ENCODE measurements at places on chromosomes 2 and 18.
A peak's percentile ranks its signal among the peaks of the same experiment; 100 is the strongest.

DNA sequence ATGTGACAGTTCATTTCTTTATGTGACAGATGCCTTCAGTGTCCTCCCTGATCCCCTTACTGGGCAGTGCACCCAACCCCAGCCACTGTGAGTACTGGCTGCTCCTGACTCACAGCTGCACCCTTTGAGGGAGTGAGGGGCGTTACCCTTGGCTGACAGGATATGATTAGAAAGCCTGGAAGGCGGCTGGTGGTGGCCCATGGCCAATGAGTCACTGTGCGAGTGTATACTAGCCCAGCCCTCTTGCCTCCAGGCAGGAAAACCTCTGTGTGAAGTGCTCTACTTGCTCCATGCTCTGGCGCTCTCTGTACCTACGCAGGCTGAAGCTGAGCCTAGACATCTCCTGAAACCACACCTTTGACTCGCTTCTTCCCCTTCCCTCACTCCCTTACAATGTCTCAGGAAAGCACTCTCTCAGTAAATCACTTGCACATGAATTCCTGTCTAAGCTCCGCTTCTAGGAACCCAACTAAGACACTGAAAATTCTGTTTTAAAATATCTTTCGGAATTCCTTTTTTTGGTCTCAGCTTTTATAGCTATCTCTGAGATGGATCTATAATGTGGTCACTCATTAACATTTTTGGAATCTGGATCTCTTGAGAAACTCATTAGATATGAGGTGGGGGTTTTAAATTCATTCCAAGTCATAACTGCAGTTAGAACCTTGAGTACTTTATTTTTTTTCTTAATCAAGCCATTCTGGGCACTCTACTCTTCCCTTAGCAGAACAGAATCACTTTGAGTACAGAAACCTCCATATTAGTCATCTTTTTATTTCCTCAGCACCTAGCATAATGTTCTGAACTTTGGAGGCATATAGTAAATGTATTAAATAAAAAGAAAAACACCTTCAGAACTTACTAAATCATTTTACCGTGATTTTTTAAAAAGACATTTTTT, 25.3 kb upstream of the STAM2 start:
- DNase-seq = peak; percentile 96

GRCh38 chr2:240932001-240932723, 26.0 kb downstream of the CROCC2 start:
- no peak for DNase-seq

- no peak for DNase-seq
Measured at GRCh38 chr2:38631976-38632375, 29.2 kb upstream of the HNRNPLL start.

DNA sequence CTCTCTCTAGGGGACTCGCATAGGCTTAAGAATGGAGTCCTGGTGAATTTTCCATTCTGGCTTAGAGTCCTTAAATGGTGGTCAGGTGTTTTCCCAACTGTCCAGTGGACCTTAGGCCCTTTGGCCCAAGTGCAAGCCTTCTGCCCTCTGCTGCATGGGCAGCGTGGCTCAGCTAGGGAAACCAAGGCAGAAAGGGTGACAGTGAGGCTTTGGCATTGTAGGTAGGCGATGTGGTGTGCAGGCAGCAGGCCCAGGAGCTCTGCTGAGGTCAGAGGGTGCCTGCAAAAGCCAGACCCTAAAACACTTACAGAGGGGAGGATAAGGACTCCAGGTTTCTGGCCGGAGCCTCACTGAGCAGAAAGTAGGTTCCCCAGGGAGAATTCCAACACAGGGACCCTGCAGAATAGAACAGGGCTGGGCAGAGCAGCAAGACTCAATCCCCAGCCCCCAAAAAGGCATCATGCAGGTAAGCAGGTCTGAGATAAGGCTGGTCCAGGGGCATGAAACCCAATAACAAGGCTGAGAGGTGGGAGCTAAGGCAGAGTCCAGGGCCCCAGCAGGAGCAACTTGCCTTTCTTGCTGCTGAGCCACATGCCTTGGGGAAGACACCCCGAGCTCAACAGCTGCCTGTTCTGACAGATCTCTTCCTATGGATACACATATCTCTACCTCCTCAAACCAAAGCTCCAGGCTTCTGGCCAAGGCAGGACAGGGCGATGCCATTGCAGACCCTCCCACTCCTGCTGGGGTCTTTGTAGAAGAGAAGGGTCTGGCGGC, 199.7 kb downstream of the TNS1 start:
- DNase-seq = no peak

DNA sequence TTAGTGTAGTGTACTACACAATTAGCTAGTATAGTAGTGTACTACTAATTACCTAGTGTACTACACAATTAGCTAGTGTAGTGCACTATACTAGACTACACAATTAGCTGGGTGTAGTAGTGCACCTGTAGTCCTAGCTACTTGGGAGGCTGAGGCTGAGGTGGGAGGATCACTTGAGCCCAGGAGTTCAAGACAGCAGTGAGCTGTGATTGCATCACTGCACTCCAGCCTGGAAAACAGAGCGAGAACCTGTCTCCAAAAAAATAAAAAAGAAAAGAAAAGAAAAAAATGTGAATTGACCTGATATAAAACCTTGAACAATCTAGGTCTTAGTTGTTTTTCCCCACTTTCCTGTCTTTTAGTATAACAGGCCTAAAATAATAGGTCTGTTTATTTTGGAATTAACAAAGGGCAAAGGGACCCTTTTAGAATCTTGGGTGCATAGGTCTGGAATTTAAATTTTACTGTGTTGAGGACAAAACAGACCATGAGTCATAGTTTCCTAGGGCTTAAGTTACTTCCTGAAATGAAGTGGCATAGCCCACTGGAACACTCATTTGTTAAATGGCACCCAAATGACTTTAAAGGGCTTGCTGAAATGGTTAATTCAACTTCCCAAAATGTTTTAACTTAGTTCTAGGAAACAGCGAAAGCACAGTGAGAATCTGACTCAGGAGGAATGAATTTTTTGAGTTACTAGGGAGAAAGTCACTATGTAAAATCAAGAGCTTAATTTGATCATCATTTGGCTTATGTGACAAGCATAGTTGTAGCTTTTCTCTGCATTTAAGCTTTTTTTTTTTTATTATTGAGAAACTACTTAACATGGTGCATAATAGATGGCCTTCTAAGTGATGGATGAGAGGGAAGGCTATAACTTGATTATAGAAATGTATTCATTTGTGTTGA, 50.7 kb upstream of the ARL5A start:
- peak; percentile 53 for DNase-seq

GRCh38 chr2:101442667-101443061, 32.2 kb downstream of the RFX8 start:
- DNase-seq = no peak

GRCh38 chr2:12773586-12774394, 57.1 kb downstream of the TRIB2 start:
- no peak for DNase-seq

DNA sequence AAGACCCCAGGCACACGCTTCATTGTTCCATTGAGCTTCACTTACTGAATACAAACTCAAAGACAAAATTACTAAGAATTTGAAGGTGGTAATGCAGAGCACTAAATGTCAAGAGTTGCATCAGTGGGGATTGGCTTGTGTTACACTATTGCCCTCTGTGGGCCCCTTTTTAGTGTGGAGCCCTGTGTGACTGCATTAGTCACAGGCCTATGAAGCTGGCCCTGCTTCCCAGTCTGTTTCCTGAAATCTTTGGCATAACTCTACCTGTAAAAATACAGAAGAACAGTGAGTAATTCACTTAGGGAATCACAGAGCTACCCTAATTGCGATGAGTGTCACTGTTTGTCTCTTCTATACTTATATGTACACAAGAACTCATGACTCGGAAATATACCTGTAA, 40.0 kb upstream of the STPG4 start:
- no peak for DNase-seq

DNA sequence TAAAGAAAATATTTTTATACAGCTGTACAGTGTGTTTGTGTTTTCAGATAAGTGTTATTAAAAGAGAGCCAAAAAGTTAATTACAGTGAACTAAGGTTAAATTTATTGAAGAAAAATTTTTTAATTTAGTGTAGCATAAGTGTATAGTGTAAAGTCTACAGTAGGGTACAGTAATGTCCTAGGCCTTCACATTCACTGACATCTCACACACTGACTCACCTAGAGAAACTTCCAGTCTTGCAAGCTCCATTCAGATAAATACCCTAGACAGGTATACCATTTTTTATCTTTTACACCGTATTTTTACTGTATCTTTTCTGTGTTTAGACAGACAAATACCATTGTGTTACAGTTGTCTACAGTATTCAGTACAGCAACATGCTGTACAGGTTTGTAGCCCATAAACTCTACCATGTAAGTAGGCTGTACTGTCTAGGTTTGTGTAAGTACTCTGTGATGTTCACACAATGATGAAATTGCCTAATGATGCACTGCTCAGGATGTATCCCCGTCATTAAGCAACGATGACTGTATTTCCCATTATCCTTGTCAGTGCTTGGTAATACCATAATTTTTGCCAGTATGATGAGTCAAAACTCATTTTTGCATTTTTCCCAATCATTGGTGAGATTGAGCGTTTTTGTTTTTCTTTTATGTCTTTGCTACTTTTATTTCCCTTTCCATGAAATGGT, 48.2 kb upstream of the B3GNT2 start:
- DNase-seq = peak; percentile 90

DNA sequence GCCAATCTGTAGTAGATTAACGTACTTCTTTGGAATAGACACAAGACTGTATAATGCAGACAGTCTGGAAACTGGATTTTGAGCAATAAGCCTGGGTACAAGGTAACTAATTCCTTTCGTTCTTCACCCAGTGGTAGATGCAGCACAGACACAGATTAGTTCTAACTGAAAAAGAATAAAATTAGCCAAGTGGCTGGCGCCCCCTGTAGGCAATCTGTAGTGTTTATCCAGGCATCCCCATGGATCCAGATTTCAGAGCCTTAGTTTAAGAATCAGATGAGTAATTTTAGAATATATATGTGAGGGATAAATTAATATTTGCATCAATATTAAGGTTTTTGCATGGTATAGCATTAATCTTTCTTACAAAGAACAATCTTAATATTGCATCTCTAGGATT, 563.9 kb downstream of the DCC start:
- DNase-seq = no peak

DNA sequence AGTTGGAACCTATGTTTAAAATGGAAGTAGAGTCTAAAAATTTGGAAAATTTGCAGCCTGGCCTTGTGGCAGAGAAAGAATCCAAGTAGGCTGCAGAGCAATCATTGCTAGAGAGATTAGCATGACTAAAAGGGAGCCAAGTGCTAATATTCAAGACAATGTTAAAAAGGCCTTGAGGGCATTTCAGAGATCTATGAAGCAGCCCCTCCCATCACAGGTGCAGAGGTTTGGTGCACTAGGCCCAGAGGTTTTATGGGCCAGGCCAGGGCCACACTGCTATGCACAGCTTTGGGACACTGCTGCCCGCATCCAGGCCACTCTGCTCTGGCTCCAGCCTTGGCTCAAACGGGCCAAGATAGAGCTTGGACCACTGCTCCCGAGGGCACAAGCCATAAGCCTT, 6.7 kb upstream of the IL1A start:
- no peak for DNase-seq

DNA sequence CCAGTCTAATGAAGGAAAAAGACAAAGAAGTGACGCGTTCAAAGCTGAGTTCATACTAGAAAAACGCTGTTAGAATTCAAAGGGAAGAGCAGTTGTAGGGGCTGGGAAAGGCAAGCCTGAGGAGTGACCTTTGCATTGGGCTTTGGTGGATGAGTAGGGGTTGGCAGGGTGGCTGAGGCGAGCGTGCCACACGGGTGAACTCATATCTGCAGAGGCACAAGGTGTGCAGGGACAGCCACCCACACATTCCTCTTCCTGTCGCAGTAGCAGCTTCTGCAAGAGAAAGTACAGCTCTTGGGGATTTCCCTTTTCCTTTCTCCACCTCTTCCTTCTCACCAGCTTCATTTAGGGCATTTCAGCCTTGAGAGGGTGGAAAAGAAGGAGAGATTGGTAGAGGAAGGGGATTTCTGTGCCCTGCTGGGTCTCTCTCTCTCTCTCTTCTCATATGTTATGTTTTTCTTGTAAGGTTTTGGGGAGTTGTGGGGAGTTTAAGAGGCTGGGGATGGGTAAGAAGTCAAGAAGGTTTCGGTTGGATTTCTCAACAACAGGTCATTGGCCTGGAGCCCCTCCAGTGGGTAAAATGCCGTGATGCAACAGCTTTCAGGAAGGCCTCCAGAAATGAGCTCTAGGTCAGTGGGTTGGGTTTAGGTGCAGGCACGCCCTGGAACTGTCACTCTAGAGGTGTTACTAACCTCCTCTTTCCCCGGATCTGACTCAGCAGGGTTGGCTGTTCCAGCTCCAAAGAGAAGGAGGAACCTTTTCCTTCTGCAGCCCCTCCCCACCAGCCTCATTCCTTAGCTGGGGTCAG, 40.1 kb downstream of the ODC1 start:
- peak; percentile 18 for DNase-seq

DNA sequence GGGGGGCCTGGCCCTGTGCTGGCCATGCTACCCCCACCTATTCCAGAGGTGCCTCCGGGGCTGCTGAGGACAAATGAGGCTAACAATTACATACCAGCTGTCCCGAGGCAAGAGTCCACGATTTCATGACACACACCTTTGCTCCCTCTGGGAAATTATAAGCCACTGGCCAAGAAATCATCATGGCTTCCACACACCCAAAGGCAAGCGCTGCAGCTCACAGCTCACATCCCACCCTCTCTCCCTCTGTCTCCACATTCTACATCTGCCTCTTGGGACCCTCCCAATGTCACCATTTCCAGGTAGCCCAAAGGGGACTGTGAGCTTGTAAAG, 134.4 kb downstream of the HDAC4 start:
- DNase-seq = no peak

- peak; percentile 6 for DNase-seq
Measured at GRCh38 chr2:106575955-106576354, 88.8 kb downstream of the CD8B2 start.

DNA sequence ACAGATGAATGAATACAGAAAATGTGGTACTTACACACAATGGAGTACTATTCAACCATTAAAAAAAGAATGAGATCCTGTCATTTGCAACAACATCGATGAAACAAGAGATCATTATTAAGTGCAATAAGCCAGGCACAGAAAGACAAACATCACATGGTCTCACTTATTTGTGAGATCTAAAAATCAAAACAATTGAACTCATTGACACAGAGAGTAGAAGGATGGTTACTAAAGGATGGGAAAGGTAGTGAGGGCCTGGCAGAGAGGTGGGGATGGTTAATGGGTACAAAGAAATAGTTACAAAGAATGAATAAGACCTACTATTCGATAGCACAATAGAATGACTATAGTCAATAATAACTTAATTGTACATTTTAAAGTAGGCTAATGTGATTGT, 393.5 kb downstream of the SATB2 start:
- DNase-seq = no peak

DNA sequence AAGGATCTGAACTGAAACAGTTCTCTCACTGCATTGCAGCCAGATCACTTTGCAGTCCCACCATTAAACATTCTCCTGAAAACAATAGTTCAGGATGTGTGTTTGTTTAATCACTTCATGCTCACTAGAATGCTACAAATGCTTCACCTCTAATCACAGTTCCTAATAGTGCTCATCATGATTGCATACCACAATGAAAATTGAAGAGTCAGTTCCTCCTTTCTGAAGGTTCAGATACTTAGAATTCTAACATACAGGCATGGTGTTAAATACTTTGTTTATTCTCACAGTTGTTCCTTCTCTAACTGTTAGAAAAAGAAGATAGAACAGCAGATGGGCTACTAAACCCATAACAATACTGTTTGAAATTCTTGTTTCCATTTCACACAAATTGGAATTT, 622.3 kb upstream of the ACVR2A start:
- DNase-seq = no peak
